ENCODE measurements at places on chromosomes 1 and 21.

- DNase-seq, result no peak
Observed at GRCh38 chr1:215986401-215986800, 419.3 kb downstream of the KCTD3 start.

DNA sequence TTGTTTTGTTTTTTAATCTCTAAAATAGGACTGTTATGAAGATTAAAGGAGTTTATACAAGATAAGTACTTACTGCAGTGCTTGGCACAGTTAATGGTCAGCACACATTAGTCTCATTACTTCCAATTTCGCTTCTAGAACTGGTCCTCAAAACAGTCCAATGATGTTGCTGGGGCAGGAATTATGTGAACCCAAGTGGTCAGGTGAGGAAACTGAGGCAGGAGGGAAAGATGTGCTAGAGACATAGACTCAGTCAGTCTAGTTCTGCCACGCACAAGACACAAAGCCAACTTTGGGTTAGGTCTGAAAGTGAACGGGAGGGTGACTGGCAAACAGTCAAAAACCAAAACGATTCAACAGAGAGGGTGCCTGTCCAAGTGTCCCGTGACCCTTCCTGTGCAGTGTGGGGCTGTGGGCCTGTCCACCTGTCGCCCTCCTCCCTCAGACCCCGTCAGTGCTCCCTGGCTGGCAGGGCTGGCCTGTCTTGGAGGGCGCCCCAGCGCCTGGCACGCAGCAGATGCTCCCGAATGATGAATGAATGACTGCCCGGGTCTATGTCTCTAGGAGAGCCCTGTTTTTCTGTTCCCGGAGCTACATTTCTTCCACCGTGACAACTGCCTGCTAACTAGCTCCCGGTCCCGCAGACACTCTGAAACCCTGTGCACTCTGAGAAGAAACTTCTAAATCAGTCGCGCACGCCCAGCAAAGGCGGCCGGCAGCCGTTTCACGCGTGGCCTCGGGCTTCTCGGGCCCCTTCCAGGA lies 2.4 kb downstream of the LRP8 start:
- DNase-seq, result no peak

DNA sequence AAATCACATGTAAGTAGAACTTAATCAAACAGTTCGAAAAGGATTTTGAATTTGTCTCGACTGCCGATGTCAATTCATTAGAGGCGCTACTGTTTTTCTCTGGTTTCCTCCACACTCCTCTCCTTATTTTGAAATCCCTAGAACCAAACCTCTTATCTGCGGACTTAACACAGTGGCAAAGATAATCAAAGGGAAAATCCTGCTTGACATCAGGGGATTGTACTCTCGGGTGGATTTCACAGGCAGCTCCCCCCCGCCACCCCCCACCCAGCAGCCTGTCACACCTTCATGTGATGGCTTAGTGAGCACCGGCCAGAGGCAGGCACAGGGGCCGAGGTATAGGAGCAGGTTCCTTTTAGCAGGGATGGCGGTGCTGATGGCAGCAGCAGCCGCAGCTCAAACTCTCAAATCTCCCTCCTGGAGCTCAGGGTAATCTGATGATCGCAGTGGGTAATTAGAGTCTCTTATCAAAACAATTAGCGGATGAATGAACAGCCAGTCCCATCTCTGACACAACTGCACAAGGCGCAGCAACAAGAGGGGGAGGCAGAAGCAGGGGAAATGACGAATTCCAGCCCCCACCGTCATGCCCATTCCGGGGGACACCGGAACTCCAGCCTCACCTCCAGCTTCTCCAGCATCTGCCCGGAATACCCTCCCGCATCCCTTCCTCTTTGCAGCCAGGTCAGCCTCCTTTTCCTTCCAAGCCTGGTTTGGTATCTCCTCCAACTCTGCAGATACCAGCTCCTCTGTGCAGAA lies 80.3 kb downstream of the SSBP3 start:
- DNase-seq, result peak; percentile 52

DNA sequence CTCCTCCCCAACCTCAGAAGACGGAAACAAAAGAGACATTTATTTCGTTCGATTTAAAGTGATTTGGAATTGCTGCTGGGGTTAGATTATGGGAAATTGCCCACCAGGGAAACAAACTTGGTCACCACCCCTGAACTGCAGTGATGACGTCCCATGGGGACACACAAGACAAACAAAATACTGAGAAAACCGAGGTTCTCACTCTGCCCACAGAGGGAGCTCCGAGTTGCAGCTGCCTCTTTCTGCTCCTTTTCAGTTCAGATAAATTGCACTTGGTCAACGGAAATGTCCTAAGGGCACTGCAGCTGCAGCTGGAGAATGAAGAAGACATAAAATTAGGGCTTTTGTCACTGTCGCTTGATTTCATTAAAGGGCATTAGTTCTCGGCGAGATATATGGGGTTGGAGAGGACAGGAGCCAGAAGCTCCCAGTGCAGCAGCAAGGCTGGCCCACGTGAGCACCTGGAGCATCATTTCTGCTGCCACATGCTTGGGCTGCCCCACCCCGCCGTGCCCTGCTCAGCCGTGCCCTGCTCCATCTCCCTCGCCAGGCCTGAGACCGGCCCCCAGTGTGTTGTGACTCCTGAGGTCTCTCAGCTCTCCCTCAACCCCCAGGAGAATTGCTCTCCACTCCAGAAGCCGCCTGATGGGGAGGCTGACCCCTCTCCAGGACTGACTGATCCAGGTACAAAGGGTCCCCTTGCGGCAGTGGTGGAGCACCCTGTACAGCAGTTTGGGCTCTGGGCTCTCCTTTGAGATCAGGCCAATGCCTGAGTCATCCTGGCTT lies 231.7 kb upstream of the AJAP1 start:
- DNase-seq, result peak; percentile 78

- no peak for DNase-seq
Observed at GRCh38 chr1:153728305-153729066, 636 bp downstream of the INTS3 start.

GRCh38 chr1:105087506-105087905 lies 1337.8 kb downstream of the AMY1C start:
- DNase-seq, result no peak

DNA sequence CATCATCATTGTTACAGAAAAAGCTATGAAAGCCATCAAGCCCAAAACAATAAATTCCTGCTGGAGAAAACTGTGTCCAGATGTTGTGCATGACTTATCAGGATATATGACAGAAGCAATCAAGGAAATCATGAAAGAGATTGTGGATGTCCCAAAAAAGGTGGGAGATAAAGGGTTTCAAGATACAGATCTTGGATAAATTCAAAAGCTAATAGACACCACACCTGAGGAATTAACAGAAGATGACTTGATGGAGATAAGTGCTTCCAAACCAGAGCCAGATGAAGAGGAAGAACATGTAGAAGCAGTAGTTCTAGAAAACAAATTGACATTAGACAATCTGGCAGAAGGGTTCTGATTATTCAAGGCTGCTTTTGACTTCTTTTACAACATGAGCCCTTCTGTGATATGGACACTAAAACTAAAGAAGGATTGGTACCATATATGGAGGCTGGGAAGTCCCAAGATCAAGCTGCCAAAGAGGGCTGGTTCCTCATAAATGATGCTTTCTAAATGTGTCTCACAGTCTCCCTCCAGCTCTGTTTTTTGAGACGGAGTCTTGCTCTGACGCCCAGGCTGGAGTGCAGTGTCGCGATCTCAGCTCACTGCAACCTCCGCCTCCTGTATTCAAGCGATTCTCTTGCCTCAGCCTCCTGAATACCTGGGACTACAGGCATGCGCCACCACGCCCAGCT lies 32.1 kb upstream of the LRIG2 start:
- DNase-seq, result no peak

DNA sequence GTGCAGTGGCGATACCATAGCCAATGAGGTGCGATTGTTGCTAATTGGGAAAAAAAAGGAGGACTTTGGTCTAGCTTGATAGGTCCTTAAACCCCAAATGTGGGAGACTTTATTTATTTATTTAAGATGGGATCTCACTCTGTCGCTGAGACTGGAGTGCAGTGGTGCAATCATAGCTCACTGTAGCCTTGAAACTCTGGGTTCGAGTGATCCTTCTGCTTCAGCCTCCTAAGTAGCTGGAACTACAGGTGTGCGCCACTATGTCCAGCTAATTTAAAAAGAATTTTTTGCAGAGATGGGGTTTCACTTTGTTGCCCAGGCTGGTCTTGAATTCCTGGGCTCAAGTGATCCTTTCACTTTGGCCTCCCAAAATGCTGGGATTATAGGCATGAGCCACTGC lies 24.0 kb upstream of the SRSF10 start:
- DNase-seq, result no peak

- no peak for DNase-seq
Observed at GRCh38 chr21:42165901-42166300, 53.0 kb upstream of the ABCG1 start.

GRCh38 chr1:67476906-67477305 lies 46.7 kb upstream of the SERBP1 start:
- no peak for DNase-seq

DNA sequence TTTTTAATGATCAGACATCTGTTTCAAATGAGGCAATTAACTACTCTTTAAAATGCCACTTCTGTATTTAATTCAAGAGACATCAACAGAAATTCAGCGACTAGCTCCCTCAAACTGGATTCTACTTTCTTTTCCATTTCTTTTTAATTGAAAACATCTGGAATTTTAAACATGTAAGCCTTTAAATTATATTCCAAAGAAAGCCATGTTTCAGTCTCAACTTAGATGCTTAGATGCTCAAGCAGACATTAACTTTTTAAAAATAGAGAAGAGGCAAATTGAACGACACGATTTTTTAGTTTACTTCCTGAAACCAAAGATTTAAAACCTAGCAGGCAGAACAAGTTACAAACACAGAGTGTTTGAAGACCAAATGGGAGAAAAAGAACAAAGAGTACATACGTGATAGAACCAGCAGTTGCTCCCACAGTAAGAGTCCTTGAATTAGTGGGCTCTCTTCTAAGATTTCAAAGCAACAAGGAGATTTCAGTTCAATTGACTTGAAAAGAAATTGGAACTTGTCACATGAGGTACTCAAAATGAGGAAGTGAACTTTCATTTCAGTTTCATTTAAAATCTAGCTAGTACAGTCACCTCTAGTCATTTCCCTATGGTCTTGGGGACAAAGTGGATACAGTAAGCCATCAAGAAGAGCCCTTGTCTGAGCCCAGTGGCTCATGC lies at the start of gene CTSS:
Gene CTSS (minus strand): TSS at position 483 of the 681 bp plus-strand sequence. CDS start 1,015 bp downstream, outside the sequence.
- DNase-seq, result no peak

- no peak for DNase-seq
Observed at GRCh38 chr1:168892931-168893330, 163.9 kb upstream of the DPT start.

GRCh38 chr1:158685085-158685484 lies 1.4 kb downstream of the SPTA1 start:
- no peak for DNase-seq

- peak; percentile 42 for DNase-seq
Observed at GRCh38 chr1:17919525-17920439, 164.6 kb downstream of the ACTL8 start.

- DNase-seq, result no peak
Observed at GRCh38 chr1:10302416-10302815, 92.0 kb downstream of the KIF1B start.

DNA sequence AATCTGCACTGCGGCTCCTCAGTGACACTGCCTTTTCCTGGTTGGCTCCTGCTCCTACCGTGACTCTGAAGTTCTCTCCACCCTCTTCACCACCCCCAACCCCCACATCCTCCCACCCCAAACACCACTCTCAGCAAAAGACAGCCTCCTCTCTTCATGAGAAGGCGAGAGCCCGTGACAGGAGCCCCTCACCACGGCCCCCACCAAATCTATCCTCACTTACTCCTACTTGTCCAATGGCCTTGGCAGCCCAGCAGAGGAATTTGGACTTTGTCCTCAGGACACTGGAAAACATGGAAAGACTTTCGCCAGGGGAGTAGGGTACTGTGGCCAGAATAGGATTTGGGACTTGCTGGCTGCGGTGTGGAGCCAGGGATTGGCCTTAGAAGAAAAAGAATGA lies 6.9 kb downstream of the TMEM125 start:
- no peak for DNase-seq

DNA sequence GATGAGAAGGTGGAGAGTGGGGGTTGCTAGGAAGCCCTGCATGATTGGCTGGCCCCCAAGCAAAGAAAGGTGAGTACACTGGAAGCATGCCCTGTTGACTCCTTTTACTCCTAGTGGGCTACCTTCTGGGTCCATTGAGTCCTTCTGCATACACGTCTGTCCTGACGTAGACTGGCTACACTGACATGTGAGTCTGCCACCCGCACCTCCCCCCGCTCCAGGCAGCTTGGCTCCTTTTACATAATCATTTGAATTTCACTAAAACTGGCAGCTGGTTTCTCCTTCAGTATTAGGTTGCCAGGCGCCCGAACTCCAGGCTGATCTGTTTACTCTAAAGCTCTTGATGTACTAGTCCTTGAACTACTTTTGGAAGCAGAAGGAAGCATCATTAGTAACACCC lies 8.7 kb downstream of the MRPS21 start:
- no peak for DNase-seq

GRCh38 chr1:193629875-193630274 lies 443.5 kb upstream of the B3GALT2 start:
- no peak for DNase-seq

All from NCI-H1436 (cell line).